ENCODE measurements at places on chromosomes 6 and 20. TPM values are rescaled to one million over a fixed set of nuclear protein-coding genes. Genes with fewer than 3 reads are reported as not detected.

- no peak overlapping the region for H3K27ac ChIP-seq
- H3K36me3 ChIP-seq: no peaks in the 10 kb centered on the region
- H3K27me3 ChIP-seq: no peaks in the 10 kb centered on the region
- H3K4me3 ChIP-seq: no peak overlapping the region
These were observed 735.8 kb upstream of the NRSN1 start for GRCh38 chr6:23390221-23390620.

DNA sequence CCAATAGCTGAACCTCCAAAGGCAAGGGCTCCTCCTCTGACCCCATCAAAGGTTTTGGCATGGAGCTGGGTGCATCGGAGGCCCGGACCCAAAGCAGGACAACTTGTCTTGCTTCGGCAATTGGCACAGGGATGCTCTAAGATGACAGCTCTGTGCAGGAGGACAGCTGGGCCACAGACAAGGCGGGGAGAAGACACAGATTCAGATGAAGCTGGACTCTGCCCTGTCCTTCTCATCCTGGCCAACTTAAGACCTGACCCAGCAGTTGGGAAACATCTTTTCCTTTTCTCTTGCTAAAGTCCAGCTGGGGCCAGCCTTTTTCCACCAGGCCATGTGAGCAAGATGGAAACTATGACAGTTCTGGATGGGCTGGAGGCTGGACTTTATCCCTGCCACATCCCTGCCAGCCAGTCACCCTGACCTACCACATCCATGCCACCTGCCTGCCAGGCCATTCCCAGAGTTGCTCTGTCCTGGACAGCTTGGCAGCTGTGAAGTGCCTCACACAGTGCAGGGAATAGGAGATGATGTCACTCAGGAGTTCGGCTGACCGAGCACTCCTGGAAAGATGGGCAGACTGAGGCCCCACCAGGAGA lies 12.7 kb upstream of the PSMF1 start:
- H3K27ac ChIP-seq: no peak overlapping the region
- no peaks in the 10 kb centered on the region for H3K27me3 ChIP-seq
- peak; percentile 86 for DNase-seq

Gene DEFB115
- not detected for total RNA-seq

GRCh38 chr6:130138909-130139242 lies 83.9 kb downstream of the SAMD3 start:
- H3K36me3 ChIP-seq: no peaks in the 10 kb centered on the region
- no peak for DNase-seq
- H3K27me3 ChIP-seq: no peaks in the 10 kb centered on the region
- no peak overlapping the region for H3K27ac ChIP-seq
- H3K4me3 ChIP-seq: no peak overlapping the region

DNA sequence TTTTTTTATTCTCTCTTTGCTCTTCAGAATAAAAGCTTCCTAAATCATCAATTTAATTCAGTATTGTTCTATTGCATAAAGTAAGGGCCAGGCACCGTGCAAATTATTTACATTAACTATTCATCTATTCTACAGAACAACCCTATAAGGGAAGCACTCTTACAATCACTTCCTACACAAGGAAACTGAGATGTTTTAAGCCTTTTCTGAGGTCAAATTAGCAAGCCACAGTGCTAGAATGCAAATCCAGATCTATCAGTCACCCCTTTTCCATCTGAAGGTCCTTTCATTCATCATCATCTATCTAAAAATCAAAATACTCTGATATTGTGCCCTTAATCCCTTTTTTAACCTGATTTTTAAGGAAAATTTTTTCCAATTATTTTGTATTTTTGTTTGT lies 31.2 kb downstream of the FRK start:
- no peak overlapping the region for H3K4me3 ChIP-seq
- peaks cover 9% of the 10 kb centered on the region for H3K4me1 ChIP-seq
- no peaks in the 10 kb centered on the region for H3K36me3 ChIP-seq
- DNase-seq: no peak

DNA sequence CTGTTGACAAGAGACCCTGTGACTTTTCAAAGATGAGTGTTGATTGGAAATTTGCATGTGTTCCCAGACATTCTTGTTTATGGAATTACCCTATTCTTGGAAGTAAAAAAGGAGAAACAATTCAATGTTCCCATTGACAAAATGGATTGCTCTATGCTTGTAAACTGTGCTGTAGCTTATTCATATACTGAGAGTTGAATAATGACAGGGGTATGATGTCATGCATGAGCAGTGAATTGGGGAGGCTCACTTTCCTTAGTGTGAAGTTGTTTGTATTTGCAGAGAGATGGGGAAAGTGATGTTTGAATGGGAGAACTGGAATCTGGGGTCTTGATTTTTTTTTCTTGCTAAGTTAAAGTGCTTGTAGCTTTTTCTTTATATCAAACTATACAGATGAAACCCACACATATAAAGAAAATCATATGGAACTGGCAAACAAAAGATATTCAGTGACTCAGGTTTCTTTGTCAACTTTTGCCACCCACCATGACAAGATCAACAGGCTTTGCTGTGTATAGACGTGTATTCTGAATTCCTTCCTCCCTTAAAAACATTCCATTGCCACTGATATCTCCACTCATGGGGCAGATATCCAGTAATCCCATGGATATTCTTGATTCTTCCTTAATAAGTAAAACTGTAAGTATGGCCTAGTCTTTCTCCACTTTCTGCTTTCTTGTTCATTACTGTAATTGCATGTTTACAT lies 97.8 kb upstream of the JAG1 start:
- H3K27me3 ChIP-seq: no peaks in the 10 kb centered on the region
- H3K27ac ChIP-seq: no peak overlapping the region
- no peak overlapping the region for H3K4me3 ChIP-seq

DNA sequence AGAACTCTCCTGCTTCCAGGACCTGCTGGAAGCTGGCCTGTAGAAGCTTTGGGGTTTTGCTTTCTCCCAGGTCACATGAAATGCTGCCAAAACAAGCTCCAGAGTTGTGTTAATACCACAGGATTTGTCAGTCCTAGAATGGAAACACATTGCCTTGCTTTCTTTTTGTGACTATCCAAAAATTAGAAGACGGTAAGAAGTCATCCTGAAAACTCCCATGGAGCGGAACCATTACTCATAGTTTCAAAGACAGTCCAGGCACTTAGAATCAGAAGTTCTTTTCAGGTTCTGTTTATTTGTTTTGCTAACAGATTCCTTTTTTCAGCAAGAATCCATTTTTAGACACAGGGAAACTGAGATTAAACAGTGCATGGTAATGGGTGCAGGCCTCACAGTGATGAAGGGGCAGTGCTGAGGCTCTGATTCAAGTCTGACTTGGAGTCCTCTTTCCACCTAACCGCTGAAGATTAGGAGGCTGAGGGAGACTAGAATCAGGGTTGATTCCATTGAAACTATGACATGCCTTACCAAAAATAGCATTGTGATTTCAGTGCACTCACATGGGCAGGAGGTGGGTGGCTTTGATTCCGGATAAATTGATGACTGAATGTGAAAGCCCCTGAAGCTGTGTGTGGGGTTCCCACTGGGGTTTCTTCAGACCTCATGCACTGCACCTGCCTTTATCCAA lies 72.2 kb upstream of the NAA20 start:
- peaks cover 57% of the 10 kb centered on the region for H3K4me1 ChIP-seq
- H3K36me3 ChIP-seq: peaks cover 35% of the 10 kb centered on the region
- no peak for DNase-seq
- no peaks in the 10 kb centered on the region for H3K27me3 ChIP-seq

Measured in esophagus muscularis mucosa (tissue), 4 donors.